ENCODE measurements at places on chromosomes 11 and 22.

GRCh38 chr11:45165386-45165785, 18.9 kb downstream of the PRDM11 start:
- DNase-seq, result no peak

- peak; percentile 44 for DNase-seq
These were observed 32.9 kb downstream of the PPIL2 start for GRCh38 chr22:21698430-21699329.

GRCh38 chr11:116217006-116217405, 555.8 kb downstream of the BUD13 start:
- no peak for DNase-seq

GRCh38 chr11:78203184-78203583, 14.5 kb downstream of the USP35 start:
- no peak for DNase-seq

DNA sequence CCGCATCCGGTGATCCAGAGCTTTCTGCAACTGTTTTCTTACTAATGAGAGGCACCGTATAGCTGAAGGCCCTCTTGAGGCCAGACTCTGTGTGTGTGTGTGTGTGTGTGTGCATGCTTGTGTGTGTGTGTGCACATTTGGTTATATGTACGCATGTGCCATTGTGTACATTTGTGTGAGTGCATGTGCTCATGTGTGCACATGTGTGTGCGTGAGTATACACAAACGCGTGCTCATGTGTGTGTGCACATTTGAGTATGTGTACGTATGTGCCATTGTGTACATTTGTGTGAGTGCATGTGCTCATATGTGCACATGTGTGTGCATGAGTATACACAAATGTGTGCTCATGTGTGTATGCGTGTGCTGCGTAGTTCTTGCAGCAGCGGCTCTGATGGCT, 12.3 kb upstream of the FGF19 start:
- DNase-seq, result no peak

GRCh38 chr11:120384476-120384875, 48.3 kb downstream of the ARHGEF12 start:
- DNase-seq, result peak; percentile 16

GRCh38 chr11:73334384-73335203, 26.5 kb downstream of the ARHGEF17 start:
- peak; percentile 89 for DNase-seq

DNA sequence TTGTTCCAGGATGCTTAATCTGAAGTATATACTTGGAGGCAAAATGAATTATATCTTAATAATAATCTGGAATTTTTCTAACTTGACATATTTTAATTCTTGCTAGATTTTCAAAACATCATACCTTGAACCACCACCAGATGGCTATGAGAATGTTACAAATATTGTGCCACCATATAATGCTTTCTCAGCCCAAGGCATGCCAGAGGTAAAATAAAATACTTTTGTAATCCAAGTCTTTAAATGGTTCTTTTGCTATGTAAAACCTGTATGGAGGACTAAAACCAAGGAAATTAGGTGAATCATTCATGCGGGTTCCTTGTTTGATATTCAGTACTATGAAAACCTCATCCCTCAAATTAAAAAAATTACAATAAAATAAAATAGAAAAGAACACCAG, 14.4 kb downstream of the NAALAD2 start:
- DNase-seq, result no peak

GRCh38 chr11:19957294-19957943, 202.9 kb downstream of the DBX1 start:
- no peak for DNase-seq

- no peak for DNase-seq
These were observed 4.6 kb downstream of the RFPL1 start for GRCh38 chr22:29442976-29443375.

- DNase-seq, result peak; percentile 14
These were observed at the start of gene MPPED2 for GRCh38 chr11:30586251-30587144. MPPED2 (minus strand) TSS chr11:30586353; CDS start chr11:30580373, 5,980 bp downstream.

DNA sequence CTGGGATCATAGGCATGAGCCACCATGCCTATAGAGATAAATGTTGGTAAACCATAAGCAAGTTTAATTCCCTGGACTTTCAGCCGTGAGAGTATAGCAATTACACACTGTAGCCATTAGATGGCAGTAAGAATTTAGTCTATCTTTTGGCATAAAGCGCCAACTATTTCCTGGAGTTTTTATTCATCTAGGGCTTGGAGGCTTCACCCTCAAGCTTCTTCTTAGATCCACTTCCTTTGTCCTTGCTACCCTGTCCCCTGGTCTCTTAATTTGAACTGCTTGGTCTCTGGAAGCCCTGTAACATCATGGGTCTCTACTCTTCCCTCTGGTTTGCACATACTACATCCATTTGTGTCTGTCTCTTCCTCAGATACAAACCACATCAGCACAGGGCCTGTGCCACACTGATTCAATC, 38.2 kb downstream of the OR10A6 start:
- no peak for DNase-seq

DNA sequence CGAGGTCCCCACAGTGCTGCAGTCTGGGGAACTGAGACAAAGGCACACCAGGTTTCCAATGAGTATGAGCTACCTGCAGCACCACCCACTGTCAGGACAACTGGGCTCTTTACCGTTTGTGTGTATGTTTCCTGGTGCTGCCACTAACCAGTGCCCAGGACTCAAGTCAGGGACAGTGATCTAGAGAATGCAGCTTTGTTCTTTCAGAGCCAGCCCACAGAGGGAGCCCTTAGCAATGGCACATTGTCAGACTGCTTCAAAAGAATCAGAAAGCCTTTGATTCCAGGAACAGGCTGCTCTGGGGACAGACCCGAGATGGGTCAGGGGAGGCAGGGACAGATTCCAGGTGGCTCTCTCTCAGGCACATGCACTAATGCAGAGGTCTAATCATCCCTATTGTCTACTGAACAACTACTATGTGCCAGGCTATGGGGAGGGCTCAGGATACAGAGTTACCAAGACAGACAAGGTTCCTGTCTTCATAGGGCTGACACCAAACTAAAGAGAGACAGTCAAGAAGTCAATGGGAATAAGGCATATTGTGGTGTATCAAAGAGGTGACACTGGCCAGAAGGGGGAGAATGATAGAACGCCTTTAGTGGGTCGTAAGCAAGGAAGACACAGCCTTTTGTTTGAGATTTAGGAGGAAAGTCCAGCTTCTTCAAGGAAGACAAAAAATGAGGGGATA, 103.7 kb downstream of the VPREB1 start:
- no peak for DNase-seq

- no peak for DNase-seq
These were observed 64.9 kb upstream of the BIRC3 start for GRCh38 chr11:102252339-102252891.

DNA sequence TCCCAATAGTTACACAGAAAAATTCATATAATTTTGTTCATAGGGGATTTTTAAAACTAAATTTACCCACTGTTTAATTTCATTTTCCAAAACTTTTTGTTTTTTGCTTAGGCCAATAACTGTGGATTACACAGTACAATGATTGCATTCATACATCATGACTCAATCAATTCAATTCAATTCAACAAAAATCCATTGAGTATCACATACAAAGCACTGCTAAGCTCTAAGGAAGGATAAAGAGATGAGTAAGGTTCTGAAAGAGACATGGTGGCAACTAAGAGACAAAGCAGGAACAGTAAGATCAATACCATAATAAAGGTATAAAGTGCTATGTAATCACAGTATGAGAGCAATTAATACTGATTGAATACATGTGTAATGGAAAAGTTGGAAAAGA, 9.4 kb upstream of the LAYN start:
- DNase-seq, result no peak

- DNase-seq, result no peak
These were observed 2.9 kb downstream of the CLCF1 start for GRCh38 chr11:67370351-67371076.
